ENCODE measurements at places on chromosomes 7 and 10.

- no peak overlapping the region for H3K4me3 ChIP-seq
- no peaks in the 10 kb centered on the region for H3K27me3 ChIP-seq
- no peak for DNase-seq
- no peaks in the 10 kb centered on the region for H3K4me1 ChIP-seq
- no peak overlapping the region for H3K27ac ChIP-seq
Observed at GRCh38 chr10:4725917-4726606, 99.9 kb upstream of the AKR1E2 start.

DNA sequence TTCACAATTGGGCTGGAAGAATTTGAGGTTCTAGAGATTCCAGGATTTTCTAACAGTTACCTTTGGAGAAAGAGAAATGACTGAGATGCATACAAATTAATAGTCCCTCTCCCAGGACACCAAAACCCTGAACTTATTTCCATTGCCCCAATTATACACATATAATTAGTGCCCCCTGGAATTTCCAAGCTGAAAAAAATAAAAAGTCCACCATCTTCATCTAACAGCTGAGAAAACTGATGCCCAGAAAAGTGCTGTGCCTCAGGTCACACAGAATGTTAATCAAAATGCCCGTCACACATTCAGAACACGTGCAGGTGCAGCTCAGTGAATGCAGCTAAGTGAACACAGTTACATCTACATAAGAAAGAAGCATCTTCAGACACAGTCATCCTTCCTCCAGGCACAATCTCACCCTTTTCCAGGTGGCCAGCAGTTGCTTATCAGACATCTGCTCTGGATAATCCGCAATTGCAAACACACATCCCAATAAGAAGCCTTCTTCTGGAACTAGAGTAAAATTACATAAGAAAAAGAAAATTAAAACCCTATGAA, 35.4 kb downstream of the PAXIP1 start:
- H3K27ac ChIP-seq, result no peak overlapping the region
- H3K27me3 ChIP-seq, result no peaks in the 10 kb centered on the region
- H3K4me3 ChIP-seq, result no peak overlapping the region
- no peak for DNase-seq
- peaks cover 16% of the 10 kb centered on the region for H3K4me1 ChIP-seq
- H3K36me3 ChIP-seq, result peaks cover 54% of the 10 kb centered on the region

- H3K27me3 ChIP-seq, result no peaks in the 10 kb centered on the region
- no peak for DNase-seq
- no peaks in the 10 kb centered on the region for H3K4me1 ChIP-seq
- H3K36me3 ChIP-seq, result peaks cover 19% of the 10 kb centered on the region
Observed at GRCh38 chr10:58220769-58221451, 46.8 kb downstream of the IPMK start.

GRCh38 chr10:66180581-66181318, 745.1 kb upstream of the LRRTM3 start:
- no peak overlapping the region for H3K27ac ChIP-seq
- H3K36me3 ChIP-seq, result no peaks in the 10 kb centered on the region
- no peaks in the 10 kb centered on the region for H3K4me1 ChIP-seq
- DNase-seq, result no peak

GRCh38 chr10:94038024-94038423, 44.3 kb downstream of the PLCE1 start:
- no peaks in the 10 kb centered on the region for H3K4me1 ChIP-seq
- DNase-seq, result no peak
- no peaks in the 10 kb centered on the region for H3K36me3 ChIP-seq
- no peak overlapping the region for H3K4me3 ChIP-seq

Measured in activated naive CD4-positive, alpha-beta T cell treated with anti-CD3 and anti-CD28 coated beads, Interleukin-2, amount 10 ng/mL, durations not matched to agents 7 days and 5 days (primary cell).